ENCODE measurements at places on chromosomes 7 and 10. TPM values are rescaled to one million over a fixed set of nuclear protein-coding genes. Genes with fewer than 3 reads are reported as not detected.

The PGAM2 gene
- polyA plus RNA-seq = 2.2 TPM

- H3K27me3 ChIP-seq = peaks cover 14% of the 10 kb centered on the region
- peak; percentile 25 for DNase-seq
- H3K36me3 ChIP-seq = no peaks in the 10 kb centered on the region
- H3K27ac ChIP-seq = no peak overlapping the region
- peaks cover 6% of the 10 kb centered on the region for H3K4me1 ChIP-seq
These were observed 74.5 kb upstream of the LEP start for GRCh38 chr7:128166603-128167041.

DNA sequence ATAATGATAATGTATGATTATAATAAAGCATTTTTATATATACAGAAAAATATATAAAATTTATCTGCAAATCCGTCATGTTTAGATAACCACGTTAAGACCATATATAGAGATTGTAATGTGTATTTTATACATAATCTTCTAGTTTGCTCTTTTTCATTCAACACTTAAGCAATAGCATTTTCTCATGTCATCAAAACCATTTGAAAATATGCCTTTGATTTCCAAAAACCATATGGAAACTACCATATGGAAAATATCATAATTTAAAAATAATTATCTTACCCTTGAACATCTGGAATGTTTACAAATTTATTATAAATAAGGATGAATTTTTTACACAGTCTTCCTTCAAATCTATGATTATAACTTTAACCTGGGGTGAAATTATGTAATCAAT is 250.4 kb upstream of the NPSR1 start:
- no peaks in the 10 kb centered on the region for H3K27me3 ChIP-seq
- DNase-seq = no peak
- no peaks in the 10 kb centered on the region for H3K4me1 ChIP-seq
- H3K36me3 ChIP-seq = no peaks in the 10 kb centered on the region
- no peak overlapping the region for H3K27ac ChIP-seq

- no peaks in the 10 kb centered on the region for H3K27me3 ChIP-seq
- DNase-seq = peak; percentile 28
- no peak overlapping the region for H3K27ac ChIP-seq
- peaks cover 6% of the 10 kb centered on the region for H3K36me3 ChIP-seq
- H3K4me3 ChIP-seq = no peak overlapping the region
These were observed 3.9 kb downstream of the FAM20C start for GRCh38 chr7:196283-196682.

- H3K27me3 ChIP-seq = no peaks in the 10 kb centered on the region
- H3K4me3 ChIP-seq = no peak overlapping the region
- peaks cover 8% of the 10 kb centered on the region for H3K4me1 ChIP-seq
- no peak overlapping the region for H3K27ac ChIP-seq
- no peaks in the 10 kb centered on the region for H3K36me3 ChIP-seq
- DNase-seq = no peak
These were observed 904 bp upstream of the CCDC7 start for GRCh38 chr10:32445036-32445435.

The C7orf57 gene
- not detected for polyA plus RNA-seq

GRCh38 chr7:34991938-34992840 is 45.1 kb downstream of the DPY19L1 start:
- no peaks in the 10 kb centered on the region for H3K36me3 ChIP-seq
- H3K27me3 ChIP-seq = no peaks in the 10 kb centered on the region
- no peaks in the 10 kb centered on the region for H3K4me1 ChIP-seq
- no peak overlapping the region for H3K27ac ChIP-seq
- DNase-seq = peak; percentile 28

The OPALIN gene
- not detected for polyA plus RNA-seq

The TMEM60 gene
- polyA plus RNA-seq = 12.3 TPM

DNA sequence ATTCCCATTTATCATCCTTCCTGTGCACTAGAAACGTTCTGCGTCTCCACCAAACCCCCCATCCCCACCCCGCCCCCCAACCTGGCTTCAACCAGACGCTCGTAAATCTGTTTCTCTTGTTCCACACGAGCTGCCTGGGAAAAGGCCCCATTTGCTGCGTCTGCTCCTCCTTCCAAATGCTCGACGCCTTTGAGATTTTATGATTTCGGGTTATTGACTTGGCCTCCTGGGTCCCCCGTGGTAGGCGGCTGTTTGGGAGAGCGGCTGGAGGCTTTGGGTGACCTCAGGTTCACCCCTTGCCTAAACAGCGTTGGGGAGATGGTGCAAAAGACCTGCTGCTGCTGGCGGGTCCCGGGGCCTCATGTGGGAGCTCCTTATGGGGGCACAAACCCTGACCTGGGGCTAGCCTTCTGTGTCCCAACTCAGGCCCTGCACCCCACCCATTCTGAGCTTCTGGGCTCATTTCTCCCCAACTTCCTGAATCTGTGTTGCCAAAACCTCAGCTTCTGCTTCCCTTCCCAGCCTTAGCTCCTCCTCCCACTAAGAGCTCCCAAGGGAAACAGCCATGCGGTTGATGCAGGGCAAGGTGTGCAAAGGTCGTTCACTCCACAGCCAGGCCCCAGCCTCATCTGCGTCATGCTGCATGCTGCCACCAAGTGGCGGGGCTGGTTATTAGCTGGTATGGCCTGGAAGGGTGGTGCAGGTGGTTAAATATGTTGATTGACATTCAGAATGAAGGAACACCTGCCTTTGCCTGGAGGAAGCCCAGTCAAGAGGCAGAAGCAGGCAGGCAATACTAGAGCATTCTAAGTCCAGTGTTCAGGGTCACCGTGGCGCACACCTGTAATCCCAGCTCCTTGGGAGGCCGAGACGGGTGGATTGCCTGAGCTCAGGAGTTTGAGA is 49.1 kb upstream of the ELN start:
- no peak overlapping the region for H3K4me3 ChIP-seq
- H3K4me1 ChIP-seq = peaks cover 25% of the 10 kb centered on the region
- no peaks in the 10 kb centered on the region for H3K36me3 ChIP-seq
- peak overlapping the region; percentile 88 for H3K27ac ChIP-seq
- peak; percentile 94 for DNase-seq

- H3K4me3 ChIP-seq = no peak overlapping the region
- H3K27ac ChIP-seq = no peak overlapping the region
- no peak for DNase-seq
- no peaks in the 10 kb centered on the region for H3K36me3 ChIP-seq
- no peaks in the 10 kb centered on the region for H3K27me3 ChIP-seq
- H3K4me1 ChIP-seq = no peaks in the 10 kb centered on the region
These were observed 57.6 kb upstream of the PDZD8 start for GRCh38 chr10:117432866-117433265.

DNA sequence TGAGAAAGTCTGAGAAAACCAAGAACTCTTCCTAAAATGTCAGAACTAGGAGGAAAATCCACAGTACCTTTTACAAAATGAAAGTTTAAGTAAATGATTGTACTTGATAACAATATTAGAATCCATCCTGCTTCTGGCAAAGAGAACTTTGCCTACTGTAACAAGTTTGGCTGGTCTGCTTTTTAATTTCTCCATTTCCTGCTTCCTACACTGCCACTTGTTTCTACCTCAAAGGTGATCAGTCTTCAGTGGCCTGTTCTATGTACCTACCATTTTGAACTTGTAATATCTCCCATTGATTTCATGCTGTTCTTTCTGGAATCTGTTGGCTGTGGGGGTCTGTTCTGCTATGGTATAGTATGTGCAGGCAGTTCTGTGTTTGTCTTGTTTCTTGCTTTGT is 32.9 kb upstream of the CAPZA2 start:
- no peak overlapping the region for H3K4me3 ChIP-seq
- DNase-seq = no peak
- no peaks in the 10 kb centered on the region for H3K36me3 ChIP-seq
- no peaks in the 10 kb centered on the region for H3K4me1 ChIP-seq
- H3K27me3 ChIP-seq = no peaks in the 10 kb centered on the region

- no peak overlapping the region for H3K4me3 ChIP-seq
- no peak for DNase-seq
- no peak overlapping the region for H3K27ac ChIP-seq
These were observed 48.6 kb downstream of the EXOC4 start for GRCh38 chr7:133301444-133301843.

Measured in small intestine (tissue), 16 donors.